ENCODE measurements at places on chromosomes 4 and X.
A peak's percentile ranks its signal among the peaks of the same experiment; 100 is the strongest.

- DNase-seq = peak; percentile 32
Measured at GRCh38 chrX:29478336-29479069, 736.9 kb upstream of the MAGEB2 start.

DNA sequence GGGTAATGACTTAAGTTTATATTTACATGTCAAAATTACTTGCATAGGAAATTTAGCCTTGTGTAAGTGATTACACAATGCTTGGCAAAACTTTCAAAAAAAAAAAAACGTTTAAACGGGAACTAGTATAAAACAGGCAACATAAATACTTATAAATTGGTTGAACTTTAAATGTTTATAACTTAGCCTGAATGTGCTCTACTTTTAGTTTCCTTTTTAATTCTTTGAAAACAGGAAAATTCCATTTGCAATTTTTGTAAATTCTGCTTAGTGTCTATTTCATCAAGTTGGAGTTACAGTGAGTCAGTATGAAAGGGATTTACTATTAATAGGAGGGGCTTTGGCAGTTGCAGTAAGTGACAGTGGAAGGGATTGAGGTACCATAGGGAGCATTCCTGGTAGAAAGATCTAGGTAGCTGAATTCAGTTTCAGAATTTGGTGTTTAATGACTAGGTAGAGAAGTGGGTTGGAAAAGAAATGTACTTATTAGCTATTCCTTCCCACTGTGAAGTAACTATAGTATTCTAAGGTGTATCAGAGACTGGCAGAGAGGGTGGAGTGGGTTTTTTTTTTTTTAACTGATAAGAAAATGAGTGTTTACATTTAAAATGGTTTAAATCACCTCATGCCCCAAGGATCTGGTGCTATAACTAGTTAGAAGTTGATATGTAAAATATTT lies 2.8 kb downstream of the STAG2 start:
- DNase-seq = peak; percentile 20

- DNase-seq = no peak
Measured at GRCh38 chr4:181376058-181376457, 867.1 kb upstream of the TENM3 start.

DNA sequence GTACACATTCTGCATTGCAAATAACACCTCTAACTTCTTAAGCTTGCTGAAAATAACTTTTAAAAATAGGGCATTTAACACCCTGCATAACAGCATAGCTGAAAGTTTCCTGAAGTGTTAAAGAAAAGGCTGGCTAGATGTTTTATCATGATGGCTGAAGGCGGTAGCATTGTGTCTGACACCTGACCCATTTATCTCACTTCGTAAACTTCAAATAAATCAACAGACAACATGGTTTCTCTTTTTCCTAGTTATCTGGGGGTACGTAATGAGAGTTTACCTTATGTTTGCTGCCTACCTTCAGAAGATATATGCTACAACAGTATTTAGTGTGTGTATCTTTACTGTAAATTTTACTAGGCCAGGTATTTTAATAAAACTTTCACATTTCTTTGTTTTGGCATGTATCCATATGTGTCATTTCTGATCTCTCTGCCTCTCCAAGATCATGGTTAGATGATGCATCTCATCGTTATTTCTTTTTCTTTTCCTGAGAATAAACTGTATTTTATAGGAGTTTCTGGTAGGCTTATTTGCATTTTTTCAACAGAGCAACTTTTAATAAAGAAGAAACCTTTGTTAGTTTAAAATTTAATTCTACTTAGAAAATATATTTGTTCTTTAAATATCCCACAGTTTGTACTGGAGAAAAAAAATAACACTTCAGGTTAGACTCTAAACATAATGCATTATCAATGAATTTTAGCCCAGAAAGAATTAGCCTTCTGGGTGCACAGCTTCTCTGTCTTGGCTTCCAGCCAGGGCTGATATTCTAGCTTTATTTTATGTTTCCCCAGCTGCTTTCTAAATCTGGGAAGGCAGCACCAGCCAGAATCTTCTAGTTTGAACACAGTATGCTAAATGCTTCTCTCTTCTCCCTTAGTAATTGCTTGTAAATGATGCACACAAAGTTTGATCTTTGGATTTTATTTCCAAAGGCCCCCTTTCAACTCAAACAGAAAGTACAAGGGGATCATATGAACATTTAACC lies 2.9 kb downstream of the NDST4 start:
- peak; percentile 35 for DNase-seq

- DNase-seq = no peak
Measured at GRCh38 chr4:68338625-68339024, 11.3 kb downstream of the YTHDC1 start.

DNA sequence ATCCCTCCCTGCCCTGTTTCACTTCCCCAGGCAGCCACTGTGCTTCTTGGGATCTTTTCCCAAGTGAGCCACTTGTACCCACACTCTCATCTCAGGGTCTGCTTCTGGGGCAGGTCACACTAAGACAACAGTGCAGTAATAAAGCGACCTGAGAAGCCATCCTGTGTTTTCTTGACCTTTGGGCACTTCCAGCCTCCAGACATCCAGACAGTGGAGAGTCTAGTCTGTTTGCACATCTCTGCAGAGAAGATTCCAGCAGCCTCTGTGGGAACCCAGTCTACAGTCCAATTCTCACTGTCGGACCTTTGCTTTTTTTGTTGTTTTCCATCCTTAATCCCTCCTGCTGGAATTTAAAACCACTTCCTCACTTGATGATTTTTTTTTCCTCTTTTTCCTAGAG lies 50.3 kb upstream of the ATP6AP2 start:
- no peak for DNase-seq

GRCh38 chr4:150375025-150375424 lies 206.9 kb upstream of the MAB21L2 start:
- DNase-seq = no peak

GRCh38 chr4:151198748-151199147 lies 78.2 kb upstream of the PRSS48 start:
- no peak for DNase-seq

GRCh38 chrX:54482839-54483593 lies 13.0 kb downstream of the FGD1 start:
- DNase-seq = no peak

- DNase-seq = no peak
Measured at GRCh38 chrX:155144926-155145325, 71.3 kb upstream of the VBP1 start.

- no peak for DNase-seq
Measured at GRCh38 chr4:159906517-159906916, 803.6 kb downstream of the RAPGEF2 start.

GRCh38 chrX:49106930-49107329 lies 16.6 kb downstream of the GPKOW start:
- DNase-seq = no peak

Measured in NCI-H1417 (cell line).